Activated T-helper 1 cell treated with Interleukin-2 at 50 U/mL for 16 hours (primary cell): ENCODE measurements at places on chromosomes 3 and 15.
A peak's percentile ranks its signal among the peaks of the same experiment; 100 is the strongest.

DNA sequence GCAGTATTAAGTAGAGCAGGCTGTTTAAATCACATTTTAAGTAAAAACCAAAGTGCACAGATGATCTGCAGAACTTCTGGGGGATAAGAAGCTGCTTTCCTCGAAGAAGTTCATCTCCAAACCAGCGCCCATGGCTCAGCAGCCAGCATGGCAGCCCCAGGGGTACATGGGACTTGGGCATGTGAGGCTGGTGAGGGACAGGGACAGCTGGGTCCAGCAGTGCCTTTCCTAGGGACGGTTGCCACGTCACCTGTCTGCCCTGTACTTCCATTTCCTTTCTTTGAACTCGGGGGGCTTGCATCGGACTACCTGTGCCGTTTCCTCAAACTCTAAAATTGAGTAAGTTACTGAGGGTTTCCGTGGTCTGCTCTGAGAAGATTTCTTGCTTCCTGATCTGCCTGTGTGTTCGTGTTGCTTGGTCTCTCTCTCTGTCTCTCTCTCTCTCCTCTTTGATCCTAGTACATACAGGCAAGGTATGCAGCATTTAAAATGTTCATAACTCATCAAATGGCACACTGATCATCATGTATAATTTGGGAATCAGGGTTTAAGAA lies 67.6 kb downstream of the IGF1R start:
- no peak for DNase-seq

DNA sequence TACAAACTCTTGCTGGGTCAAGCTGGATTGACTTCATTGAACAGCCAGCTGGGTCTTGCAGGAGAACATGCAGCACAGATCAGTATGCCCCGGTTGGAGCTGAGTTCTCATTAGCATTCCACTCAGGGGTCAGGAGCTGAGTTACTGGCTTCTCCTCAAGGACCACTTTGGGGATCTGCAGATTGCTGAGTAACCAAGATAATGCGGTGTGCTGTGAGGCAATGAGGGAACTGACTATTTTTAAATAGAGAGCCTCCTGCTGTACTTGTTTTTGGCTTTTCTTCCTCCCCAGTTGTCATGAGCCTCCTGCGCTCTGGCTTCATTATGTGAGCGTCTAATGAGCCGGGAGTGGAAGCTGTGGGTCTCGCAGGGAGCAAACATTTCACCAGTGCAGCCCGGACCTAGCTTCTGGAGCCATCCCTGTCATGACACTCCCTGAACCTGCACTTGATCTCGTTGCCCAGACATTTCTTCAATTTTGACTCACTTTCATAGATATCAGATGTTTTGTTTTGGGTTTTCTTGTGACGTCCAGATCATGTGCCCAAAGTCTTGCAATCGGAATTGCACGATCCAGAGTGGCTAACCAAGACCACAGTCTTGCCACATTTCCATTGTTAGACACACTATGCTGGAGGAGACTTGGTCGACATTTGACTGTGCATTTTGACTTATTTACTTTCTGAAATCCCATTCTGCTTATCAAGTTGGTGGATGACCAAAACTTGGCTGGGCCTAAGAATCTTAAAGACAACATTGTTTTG lies 327.2 kb downstream of the LRTM1 start:
- no peak for DNase-seq

DNA sequence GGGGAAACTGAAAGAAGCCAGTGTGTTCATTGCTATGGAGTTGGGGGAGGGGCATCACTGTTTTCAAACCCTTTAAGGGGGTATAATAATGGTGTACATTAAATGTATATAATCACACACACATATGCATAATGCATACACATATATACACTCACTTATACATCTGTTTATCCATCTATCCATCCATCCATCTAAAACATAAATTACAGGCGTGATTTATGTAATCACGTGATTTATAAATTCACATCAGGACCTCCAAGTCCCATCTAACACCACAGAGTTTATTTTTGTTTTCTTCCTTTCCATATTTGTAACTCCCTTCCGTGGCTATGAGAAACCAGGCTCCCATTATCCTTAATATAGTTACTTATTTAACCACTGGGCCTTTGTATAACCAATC lies 39.8 kb downstream of the GRAMD1C start:
- no peak for DNase-seq

GRCh38 chr3:119676020-119676419 lies 1.2 kb downstream of the COX17 start:
- no peak for DNase-seq

GRCh38 chr3:194379231-194379630 lies 9.7 kb upstream of the LRRC15 start:
- no peak for DNase-seq

DNA sequence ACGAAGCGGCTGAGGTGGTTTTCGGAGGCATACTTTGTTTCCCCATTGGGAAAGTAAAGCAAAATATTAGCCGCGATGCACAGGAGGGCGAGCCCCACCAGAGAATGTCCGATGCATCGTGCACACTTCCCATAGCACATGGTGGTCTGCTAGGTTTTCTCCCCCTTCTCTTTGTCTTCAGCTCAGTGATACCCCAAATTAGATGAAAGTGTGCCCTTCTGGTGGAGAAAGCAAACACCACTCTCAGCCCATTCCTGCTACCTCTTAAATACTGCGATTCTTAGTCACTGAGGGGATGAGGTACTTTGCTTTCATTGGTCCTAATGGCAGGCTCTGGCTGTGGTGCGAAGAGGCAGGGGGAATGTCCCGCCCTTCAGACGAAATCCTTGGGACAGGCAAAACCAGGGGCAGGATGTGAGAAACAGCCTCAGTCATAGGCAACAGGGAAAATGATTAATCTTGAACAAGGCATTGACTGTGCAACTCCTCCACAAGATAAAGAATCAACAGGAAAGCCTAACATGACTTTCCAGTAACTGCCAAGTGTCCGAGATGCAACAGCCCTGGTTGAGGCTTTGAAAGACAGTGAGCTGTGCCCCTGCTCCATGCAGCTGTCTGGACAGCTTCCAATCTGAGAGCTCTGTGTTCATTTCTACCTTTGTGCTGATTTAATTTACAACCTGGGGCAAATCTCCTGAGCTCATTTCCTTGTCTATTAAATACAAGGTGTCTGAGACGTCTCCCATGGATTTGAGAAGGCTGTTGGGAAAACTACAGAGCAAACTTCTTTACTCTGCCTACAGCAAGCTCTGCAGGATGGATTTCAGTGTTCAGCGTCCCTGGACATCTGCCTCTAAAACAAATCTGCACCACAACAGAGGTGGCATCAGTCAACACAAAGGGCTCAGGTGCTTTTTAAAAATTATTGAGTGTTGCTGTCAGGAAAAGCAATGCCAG lies at the start of gene TM4SF1:
TSS of gene TM4SF1 (minus strand) at position 242 of the 957 bp plus-strand sequence. CDS start at position 140, 102 bp downstream.
- no peak for DNase-seq

DNA sequence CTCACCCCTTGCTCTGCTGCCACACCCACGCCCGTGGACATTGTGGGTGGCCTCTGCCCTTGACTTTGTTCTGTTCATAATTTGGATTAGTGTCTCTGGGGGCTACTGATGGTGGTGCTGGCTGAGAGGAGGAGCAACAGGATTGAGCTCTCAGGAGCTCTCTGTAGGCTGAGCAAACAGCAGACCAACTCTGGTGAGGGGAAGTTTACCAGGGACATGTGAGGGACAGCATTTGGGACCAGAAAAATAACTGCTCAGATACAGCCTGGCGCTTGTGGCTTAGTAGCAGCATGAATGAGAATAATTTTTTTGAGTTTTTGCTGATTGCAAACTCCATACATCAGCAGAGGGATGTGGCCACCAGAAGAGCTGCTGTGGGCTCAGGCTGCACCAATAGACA lies 14.8 kb downstream of the PPCDC start:
- no peak for DNase-seq

DNA sequence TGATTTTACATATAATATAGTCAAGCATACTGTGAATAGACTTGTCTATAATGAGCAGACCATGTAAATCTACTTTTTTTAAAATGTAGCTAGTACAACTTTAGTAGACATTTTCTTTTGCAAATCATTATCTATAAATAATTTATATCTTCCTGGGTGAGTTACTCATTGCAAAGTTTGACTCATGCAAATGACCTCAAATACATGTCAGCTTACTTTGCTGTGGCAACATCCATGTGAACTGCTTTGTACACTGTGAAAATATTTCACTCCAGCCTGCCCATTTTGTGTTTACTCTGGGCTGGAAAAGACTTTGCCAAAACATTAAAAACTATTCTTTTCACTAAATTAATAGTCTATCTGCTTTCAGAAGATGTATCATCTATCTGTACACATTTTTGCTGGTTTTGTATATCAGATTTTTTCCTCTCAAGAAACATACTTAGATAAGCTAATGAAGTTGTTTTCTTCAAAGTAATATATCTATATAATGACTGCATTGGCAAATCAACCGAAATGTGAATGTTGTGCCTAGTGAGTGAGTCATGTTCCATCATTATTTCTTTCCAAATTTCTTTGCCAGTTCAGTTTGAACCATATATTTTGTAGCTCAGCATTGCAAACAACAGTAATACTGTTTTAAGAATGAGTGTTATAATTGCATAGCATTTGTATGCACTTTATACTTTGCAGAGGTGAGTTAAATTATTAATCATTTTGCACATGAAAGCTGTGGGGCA lies 26.5 kb downstream of the IGSF10 start:
- DNase-seq = no peak

- DNase-seq = no peak
Observed at GRCh38 chr3:126811530-126811929, 107.5 kb downstream of the CHCHD6 start.

DNA sequence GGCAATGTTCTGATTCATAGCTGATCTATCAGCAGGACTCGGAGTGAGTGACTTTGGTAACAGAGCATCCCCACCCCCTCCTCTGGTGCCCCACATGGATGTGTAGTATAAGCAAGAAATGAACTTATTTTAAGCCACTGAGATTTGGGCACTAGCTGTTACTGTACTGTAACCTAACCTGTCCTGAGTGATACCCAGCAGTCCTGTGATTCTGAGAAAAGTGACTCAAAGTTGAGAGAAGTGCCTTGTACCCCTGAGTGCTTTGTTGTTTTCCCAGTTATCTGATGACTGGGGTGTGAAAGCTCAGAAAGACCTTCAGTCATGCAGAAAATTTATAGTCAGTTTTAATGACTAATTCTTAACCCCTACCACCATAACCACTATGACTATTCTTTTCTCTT lies 439.9 kb upstream of the RBMS3 start:
- no peak for DNase-seq

- no peak for DNase-seq
Observed at GRCh38 chr3:48501196-48501595, 2.8 kb downstream of the SHISA5 start.

DNA sequence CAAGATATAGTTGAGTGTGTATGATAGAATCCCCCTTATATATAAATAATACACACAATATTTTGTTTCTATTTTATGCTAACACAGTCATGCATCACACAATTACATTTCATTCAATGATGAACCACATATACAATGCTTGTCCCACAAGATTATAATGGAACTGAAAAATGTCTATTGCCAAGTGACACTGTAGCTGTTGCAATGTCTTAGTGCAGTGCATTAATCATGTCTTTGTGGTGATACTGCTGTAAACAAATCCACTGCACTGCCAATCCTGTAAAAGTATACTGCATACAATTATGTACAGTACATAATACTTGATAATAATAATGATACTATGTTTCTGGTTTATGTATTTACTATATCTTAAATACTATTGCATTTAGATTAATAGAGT lies 512.1 kb upstream of the CNTN3 start:
- no peak for DNase-seq

DNA sequence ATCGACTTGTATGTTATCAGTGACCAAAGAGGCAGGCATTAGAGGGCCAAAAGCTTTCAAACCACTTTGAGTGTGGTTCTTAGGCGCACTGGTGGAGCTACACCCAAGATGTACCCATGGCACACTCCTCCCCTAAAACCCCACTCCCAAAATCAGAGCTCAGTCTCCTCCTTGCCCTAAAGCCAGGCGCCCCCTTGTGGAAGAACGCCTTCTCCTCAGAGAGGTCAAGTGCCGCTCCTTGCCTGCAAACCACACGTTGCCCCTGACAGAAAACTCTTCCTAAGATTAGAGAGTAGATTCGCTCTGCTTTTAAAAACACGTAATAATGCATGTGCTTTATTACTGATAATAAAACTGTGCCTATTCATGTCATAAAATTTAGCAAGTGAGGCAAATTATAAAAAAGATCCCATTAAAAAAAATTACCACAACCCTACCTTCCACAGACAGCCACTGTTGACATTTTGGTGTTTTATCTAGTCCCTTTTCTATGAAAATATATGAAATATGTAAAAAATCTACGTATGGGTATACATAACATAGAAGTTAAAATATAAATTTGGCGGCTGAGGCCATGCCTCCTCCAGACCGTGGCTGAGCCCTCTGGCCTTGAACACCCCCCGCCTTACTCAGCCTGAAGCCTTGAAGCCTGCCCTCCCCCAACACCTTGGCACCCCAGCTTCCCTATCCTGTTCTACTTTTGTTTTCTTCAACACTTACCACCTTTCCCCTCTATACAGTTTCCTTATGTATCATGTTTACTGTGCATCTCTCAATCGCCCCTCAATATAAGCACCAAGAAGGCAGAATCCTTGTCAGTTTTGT lies 33.5 kb downstream of the BCL2L10 start:
- DNase-seq = peak; percentile 64

DNA sequence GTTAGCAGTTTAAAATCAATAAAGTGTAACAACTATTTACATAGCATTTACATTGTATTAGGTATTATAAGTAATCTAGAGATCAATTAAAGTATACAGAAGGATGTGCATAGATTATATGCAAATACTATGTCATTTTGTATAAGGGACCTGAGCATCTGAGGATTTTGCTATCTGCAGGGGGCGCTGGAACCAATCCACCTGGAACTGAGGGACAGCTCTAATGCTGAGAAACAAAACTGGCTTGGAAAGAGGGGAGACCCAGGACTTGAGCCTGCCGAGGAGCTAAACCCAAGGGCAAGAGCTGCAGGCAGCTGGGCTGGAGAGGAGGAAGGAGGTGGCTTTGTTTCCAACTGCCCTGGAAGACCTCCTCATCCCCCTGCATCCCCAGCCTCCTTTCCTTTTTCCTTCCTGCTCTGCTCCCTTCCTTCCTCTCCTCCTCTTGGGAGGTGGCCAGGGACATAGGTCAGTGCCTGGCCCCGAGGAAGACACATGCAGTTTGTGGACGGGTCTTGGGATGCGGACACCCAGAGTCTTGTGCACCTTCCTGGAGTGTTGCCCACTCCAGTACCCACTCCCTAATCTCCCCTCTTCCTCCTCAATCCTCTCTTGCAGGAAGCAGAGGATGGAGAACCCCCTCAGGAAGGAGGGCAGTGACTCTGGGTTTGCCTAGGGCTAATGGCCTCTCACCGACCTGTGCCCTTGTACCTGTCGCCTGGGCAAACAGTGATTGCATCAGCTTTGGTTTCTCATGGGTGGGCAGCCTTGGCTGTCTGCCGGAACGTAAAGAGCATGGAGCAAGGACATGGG lies 825 bp upstream of the RTP3 start:
- peak; percentile 33 for DNase-seq

DNA sequence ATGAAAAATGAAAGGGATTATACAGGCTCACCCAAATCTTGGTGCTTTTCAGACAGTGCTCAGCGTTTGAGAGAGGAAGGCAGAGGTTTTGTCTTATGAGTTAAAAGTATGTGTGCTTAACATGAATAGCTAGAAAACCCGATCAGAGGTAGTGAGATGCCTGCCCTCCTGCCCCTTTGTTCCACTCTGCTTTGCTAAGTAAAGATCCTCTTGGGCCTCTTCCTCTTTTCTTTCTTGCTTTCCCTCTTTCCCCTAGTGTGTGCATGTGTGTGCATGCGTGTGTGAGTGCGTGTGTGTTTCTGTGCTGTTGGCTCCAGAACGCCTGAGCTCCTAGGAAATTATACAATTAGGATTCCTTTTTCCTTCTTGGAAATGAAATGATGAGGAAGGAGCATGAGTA lies 261.3 kb upstream of the NR2E3 start:
- no peak for DNase-seq

- no peak for DNase-seq
Observed at GRCh38 chr3:84184937-84185336, 773.9 kb upstream of the CADM2 start.

- no peak for DNase-seq
Observed at GRCh38 chr15:82958638-82959037, 6.1 kb upstream of the HOMER2 start.
